ENCODE measurements at places on chromosomes 7 and 10.

GRCh38 chr10:83678850-83679249, 460.5 kb upstream of the GHITM start:
- DNase-seq = no peak

DNA sequence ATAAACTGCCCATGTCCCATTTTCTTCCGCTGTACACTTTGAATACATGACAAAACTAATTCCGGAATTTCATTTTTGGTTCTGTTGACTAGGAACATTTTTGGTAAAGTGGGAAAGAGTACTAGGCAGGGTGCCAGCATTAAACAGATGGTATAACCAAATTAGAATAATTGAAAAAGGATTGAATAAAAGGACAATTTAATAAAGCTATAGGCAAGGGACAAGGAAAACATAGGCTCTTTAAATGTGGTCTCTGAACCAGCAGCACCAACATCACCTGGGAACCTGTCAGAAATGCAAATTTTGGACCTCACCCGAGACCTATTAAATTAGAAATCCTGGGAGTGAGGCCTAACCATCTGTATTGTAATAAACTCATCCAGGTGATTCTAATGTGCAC, 376.9 kb downstream of the LRRTM3 start:
- no peak for DNase-seq

GRCh38 chr10:33252794-33253203, 81.7 kb downstream of the NRP1 start:
- no peak for DNase-seq

- no peak for DNase-seq
Observed at GRCh38 chr10:311901-312665, 176.8 kb downstream of the ZMYND11 start.

- DNase-seq = no peak
Observed at GRCh38 chr10:70699659-70700174, 27.4 kb downstream of the ADAMTS14 start.

DNA sequence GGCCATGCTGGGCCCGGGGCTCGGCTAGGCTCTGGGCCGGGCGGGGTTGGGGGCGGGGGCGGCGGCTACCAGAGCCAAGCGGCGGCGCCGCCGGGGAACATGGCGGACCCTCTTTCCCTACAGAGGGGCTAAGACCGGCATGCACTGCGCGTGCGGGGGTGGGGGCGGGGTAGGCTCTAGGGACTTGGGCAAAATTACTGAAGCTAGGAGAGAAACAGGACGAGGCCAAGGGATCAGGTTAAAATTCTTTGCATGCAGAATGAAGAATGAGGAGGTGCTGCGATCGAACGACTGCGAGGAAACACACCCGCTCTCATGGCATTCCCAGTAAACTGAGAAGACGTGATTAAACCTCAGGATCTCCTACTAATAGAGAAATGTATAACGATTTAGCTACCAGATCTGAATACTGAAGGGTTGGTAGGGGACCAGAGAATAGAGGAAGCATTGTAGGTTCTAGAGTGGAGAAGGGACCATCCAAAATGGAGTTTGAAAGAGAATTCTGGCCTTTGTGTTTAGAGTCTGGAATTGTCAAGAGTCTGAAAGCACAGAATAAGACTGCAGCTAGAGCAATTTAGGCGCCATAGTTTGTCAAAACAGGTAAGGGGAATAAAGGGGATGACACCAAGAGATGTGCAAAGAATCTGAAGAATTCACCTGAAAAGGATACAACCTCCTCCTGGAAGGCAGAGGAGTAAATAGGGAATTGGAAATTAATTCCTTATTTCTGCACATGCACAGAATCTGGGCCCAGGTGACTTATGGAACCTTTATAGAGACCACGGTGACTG, at the start of gene PPP3CB:
Gene PPP3CB (minus strand): TSS at position 141 of the 791 bp plus-strand sequence. CDS start 135 bp downstream, at position 6.
- DNase-seq = no peak

GRCh38 chr10:121368347-121369025, 229.8 kb downstream of the FGFR2 start:
- no peak for DNase-seq

GRCh38 chr7:139631520-139632031, 108.1 kb downstream of the CLEC2L start:
- DNase-seq = no peak

DNA sequence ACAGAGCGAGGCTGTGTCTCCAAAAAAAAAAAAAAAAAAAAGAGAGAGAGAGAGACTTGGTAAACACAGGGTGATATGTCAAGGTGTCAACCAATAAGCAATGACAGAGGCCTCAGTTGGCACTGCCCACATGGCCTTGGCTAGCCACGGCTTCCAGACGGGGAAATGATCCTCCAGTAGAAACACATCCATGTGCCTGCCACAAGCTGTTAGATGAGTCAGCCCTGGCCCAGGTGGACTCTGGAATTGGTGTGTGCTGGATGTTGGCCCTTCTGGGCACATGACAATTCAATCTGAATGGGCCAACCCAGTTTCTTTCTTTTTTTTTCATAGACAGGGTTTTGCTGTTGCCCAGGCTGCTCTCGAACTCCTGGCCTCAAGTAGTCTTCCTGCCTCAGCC, 13.7 kb downstream of the RFC2 start:
- no peak for DNase-seq

Measured in cortex of kidney (tissue), 1 donor.